ENCODE measurements at places on chromosomes 4 and X. TPM values are rescaled to one million over a fixed set of nuclear protein-coding genes. Genes with fewer than 3 reads are reported as not detected.

Gene RBM47
- total RNA-seq: 53.3 TPM

Gene SPANXD
- not detected for total RNA-seq

GRCh38 chrX:109920325-109920724, 82.6 kb upstream of the TMEM164 start:
- no peak for DNase-seq

Gene TMEM154
- 7.2 TPM for total RNA-seq

GRCh38 chr4:39514888-39515401, 12.3 kb downstream of the UGDH start:
- DNase-seq: no peak

DNA sequence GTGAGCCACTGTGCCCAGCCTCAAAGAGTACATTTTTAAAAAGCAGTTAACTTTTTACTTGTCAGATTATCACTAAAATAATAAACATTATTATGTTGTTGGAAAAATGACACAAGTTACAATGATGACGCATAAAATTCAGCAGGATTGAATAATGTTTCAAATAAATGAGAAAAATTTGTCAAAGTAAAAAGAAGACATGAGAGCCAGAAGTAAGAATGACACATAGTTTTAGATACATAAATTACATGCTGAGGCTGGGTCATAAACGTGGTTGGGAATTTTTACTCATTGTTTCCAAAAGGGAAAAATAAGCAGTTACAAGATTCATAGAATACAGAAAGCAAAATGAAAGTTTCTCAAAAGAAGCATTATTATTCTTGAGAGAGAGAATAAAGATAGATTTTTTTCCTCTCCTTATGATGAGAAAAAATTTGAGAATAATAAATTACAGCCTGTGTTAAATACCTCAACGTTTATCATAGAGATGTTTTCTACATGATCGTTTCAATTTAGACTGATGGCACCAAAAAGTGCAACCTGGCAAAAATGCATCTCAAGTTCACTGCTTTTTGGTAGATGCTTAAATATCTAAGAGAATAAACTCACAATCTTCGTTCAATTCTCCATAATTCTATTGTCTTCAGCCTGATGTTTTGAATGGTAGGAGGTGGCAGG, 40.4 kb downstream of the GUCY1B1 start:
- no peak for DNase-seq

DNA sequence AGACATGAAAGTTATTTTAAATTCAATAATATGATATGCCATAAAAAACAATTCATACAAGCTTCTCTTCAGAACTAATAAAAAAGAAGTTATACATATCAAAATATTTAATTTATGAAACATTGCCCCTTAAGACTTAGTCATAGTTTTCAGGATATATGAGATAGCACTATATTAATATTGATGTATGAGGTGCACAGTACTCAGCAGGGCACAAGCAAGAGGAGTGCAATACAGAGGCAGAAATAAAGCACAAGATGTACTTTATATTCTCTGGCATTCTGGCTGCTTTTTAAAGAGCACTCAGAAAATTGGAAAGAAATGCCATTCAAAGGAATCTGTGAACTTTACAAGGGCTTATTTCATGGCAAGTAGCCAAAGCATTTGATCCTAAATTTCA, 274.9 kb downstream of the CPXCR1 start:
- no peak for DNase-seq

DNA sequence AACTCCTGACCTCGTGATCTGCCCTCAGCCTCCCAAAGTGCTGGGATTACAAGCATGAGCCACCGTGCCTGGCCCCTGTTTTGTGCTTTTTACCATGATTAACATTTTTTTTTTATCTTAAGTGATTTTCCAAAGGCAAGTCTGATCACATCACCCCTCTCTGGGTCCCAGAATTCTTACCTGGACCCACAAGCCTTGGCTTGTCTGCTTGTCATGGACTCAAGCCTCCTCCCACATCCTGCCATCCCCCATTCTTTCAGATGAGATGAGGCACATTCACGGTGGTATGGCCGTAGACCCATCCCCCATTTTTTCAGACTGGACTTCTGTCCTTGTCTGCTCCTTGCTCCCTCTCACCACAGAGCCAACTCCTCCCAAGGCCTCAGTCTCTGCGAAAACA, 55.3 kb downstream of the APLN start:
- DNase-seq: no peak

- DNase-seq: no peak
These were observed 103.9 kb upstream of the RAB40AL start for GRCh38 chrX:102833136-102833535.

GRCh38 chr4:37882665-37883296, 8.1 kb upstream of the TBC1D1 start:
- no peak for DNase-seq

Gene PDZD4
- 2.5 TPM for total RNA-seq

- DNase-seq: peak; percentile 95
These were observed at the start of gene TMSB4X for GRCh38 chrX:12974796-12975669. Gene TMSB4X, plus strand, starts transcription at chrX:12975110.

Gene MAGEA4
- total RNA-seq: not detected

DNA sequence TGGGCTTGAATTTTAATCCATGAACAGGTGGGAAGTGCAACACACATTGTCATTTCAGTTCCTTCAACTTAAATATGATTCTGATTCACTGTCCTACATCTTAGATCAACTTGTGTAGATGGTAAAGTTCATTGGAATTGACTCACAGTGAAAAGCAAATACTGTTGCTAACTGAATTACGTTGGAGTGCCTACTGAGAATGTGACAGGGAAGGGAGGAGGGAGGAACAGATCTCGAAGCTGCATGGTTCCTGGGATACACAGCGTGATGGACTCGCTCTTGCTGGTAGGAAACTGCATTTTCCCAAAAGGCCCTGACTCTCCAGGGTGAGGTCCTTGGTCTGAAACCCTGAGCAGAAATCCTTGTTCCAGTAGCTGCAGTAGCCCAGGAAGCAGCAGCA, 284.2 kb downstream of the USP46 start:
- no peak for DNase-seq

- DNase-seq: no peak
These were observed 167.4 kb downstream of the GPC3 start for GRCh38 chrX:133818019-133818418.

- no peak for DNase-seq
These were observed 28.7 kb downstream of the NLRP2B start for GRCh38 chrX:57651169-57651919.

GRCh38 chr4:146110871-146111485, 64.5 kb upstream of the LSM6 start:
- DNase-seq: no peak

Gene ZNF827
- 10.5 TPM for total RNA-seq

Gene ZBTB49
- 3.8 TPM for total RNA-seq

- peak; percentile 77 for DNase-seq
These were observed 9.3 kb upstream of the NAT8L start for GRCh38 chr4:2049811-2050210.

Gene RBMXL3
- not detected for total RNA-seq

- DNase-seq: no peak
These were observed 91.5 kb downstream of the PPP2R2C start for GRCh38 chr4:6380746-6381410.

GRCh38 chr4:10285028-10285427, 168.4 kb upstream of the WDR1 start:
- DNase-seq: no peak

- DNase-seq: no peak
These were observed 371.3 kb downstream of the GPM6A start for GRCh38 chr4:175440786-175441185.

DNA sequence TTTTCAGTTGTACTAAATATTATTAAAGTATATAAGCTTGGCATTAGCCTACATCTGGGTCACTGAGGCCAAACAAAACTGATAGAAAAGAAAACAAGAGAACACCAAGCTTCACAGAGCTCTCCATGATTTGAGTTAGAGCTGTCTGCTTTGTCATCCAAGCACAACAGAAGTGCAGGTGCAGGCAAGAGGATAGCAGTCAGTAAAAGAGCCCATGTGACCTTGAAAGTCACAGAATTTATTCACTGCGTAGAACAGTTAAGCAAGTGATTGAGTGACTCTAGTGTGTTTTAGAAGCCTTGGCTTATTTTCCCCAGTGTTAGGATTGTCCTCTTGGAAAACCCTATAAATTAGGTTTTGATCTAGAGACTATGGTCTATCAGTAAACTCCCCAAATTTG, 49.4 kb upstream of the PRDM5 start:
- DNase-seq: no peak

DNA sequence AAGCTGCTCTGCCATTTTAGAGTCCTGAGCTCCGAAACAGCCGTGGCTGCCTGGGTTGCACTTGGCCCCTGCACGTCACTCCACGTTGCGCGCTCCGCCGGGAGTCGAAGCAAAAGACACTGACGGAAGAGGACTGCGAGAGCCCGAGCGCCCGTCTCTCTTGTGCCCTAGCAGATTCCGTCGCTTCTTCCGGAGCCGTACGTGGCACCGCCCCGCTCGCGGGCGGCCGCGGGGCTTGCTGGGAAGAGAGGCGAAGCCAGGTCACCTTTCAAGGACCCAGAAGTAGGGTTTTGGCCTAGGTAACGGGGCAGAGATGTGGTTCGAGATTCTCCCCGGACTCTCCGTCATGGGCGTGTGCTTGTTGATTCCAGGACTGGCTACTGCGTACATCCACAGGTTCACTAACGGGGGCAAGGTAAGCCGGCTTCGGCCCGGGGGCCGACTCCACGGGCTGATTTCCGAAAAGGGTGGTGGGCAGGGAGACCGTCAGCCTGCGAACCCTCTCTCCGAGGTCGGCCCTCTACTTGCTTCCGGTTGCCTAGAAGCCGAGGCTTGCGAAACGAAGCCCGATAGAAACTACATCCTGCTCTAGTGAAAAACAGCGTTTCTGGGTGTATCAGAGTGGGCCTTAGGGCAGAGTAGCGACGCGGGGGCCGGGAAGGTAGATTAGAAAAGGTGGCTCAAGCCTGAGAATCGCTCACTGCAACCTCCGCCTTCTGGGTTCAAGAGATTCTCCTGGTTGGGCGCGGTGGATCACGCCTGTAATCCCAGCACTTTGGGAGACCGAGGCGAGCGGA, at the start of the genes NDUFA1 and RNF113A:
Gene NDUFA1, plus strand, starts transcription at position 234 of the 797 bp plus-strand sequence. Its CDS starts 80 bp downstream, at position 314.
Gene RNF113A, minus strand, starts transcription at position 135 of the 797 bp plus-strand sequence. Its CDS starts 120 bp downstream, at position 15.
- peak; percentile 93 for DNase-seq

Gene PCDH7
- total RNA-seq: 0.93 TPM

Gene PDLIM3
- 58.5 TPM for total RNA-seq

Gene AR
- 19.3 TPM for total RNA-seq

DNA sequence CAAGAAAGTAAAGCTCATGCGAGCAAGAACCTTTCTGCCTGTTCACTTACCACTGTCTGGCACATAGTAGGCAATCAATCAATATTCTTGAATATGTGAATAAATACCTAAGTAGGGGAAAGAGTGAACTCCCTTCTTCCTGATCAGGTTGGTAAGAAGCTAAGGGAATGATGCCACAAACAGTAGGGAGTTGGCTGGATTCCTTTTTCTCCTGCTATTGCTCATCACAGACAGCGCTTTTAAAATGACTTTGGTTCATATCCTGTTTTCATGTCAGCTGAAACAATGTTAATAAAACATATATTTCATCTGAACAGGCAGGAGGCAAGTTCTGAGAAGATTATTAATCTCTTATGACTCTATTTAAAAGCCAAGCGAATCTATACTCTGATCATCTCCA, 99.2 kb downstream of the NSUN7 start:
- no peak for DNase-seq

- no peak for DNase-seq
These were observed 291.5 kb upstream of the BOD1L1 start for GRCh38 chr4:13918991-13919441.

Gene TIGD2
- total RNA-seq: 4.3 TPM

- DNase-seq: no peak
These were observed 105.6 kb downstream of the HUWE1 start for GRCh38 chrX:53580742-53581504.

- no peak for DNase-seq
These were observed 19.1 kb upstream of the S100P start for GRCh38 chr4:6674500-6675149.

Gene VEGFD
- 8.2 TPM for total RNA-seq

- no peak for DNase-seq
These were observed 13.2 kb downstream of the GPC4 start for GRCh38 chrX:133402042-133402453.

DNA sequence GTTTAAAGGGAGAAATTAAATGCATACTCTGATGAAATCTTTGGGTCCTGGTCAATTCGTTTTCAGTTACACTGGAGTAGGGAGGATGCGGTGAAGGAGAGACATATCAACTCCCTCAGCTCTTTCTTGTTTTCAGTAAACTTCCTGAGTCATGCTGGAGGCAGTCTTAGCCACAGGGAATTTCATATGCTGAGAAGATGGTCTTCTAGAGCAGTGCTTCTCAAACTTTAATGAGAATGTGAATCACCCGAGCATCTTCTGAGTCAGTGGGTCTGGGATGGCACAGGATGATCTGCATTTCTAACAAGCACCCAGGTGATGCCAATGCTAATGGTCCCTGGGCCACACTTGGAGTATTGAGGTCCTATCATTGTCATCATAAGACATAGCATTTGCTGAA, 214.5 kb downstream of the KIT start:
- no peak for DNase-seq

GRCh38 chr4:113003841-113004240, 45.6 kb upstream of the ANK2 start:
- no peak for DNase-seq

DNA sequence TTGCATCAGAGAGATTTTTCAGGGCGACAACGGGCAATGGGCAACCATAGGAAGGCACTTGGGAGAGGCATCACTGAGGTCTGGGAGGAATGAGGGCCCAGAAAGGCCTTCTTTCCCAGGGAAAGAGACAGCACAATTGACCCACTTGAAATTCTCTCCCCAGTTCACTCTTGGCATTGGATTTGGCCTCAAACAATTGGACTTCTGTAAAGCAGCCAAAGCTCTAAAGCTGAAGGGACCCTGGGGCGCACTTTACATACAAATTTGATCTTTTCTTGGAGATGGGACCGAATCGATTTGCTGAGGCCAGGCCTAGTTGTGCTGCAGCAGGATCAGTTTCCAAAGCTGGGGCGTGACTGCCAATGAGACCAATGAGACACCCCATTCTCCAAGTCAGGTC, 3.2 kb downstream of the ARHGAP36 start:
- no peak for DNase-seq

- DNase-seq: no peak
These were observed 61.2 kb downstream of the GAB1 start for GRCh38 chr4:143397887-143398286.

- no peak for DNase-seq
These were observed 95.5 kb downstream of the IRS4 start for GRCh38 chrX:108640817-108641216.

All from mesenteric fat pad (tissue), 1 donor.